Right renal cortex interstitium (tissue), 3 donors: ENCODE measurements at places on chromosomes 5 and 9. TPM values are rescaled to one million over a fixed set of nuclear protein-coding genes. Genes with fewer than 3 reads are reported as not detected.

HMGCR gene
- polyA plus RNA-seq: 95.6 TPM

PCDHGA2 gene
- polyA plus RNA-seq: 6.0 TPM

STKLD1 gene
- 3.4 TPM for polyA plus RNA-seq

NUDT12 gene
- polyA plus RNA-seq: 36.7 TPM

LURAP1L gene
- 23.6 TPM for polyA plus RNA-seq

TRIM14 gene
- 5.2 TPM for polyA plus RNA-seq

GRCh38 chr5:9201011-9201410, 344.9 kb downstream of the SEMA5A start:
- no peak for DNase-seq

GRCh38 chr9:94946256-94946655, 219.8 kb downstream of the AOPEP start:
- no peak for DNase-seq

- no peak for DNase-seq
These were observed 417.9 kb upstream of the ACTBL2 start for GRCh38 chr5:57900381-57900944.

DNA sequence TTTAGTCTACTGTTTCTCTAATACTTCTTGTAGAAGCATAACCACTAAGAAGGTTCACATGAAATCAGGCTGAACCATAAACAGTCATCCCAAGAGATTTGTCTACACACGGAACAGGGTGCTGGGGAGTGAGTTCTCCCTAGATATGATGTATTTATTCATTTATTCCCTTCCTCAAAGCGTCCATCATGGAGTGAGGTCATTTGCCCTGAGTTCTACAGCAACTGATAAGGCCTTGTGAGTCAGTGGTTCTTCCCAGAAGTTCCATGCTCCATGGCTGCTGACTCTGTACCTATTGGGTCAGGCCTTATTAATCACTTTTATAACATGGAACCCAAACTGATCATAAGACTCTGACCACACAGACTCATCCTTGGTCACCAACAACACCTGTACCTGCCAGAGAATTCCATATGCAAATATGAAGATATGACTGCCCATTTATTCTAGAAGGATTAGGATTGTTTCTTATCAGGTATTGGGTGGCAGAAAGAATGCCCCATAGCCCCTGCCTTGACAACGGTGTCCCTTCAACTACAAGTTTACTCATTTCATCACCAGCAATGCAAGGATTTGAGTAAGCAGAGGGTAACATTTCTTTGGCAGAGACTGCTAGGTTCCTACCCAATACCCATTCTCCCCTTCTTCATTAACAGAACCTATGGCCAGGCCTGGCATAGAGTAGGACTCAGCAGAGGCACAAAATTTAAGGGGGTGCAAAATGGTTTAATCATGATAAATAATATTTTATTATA, 118.1 kb downstream of the LHFPL2 start:
- no peak for DNase-seq

GRCh38 chr5:39370555-39371366, 6.5 kb upstream of the C9 start:
- no peak for DNase-seq

DNA sequence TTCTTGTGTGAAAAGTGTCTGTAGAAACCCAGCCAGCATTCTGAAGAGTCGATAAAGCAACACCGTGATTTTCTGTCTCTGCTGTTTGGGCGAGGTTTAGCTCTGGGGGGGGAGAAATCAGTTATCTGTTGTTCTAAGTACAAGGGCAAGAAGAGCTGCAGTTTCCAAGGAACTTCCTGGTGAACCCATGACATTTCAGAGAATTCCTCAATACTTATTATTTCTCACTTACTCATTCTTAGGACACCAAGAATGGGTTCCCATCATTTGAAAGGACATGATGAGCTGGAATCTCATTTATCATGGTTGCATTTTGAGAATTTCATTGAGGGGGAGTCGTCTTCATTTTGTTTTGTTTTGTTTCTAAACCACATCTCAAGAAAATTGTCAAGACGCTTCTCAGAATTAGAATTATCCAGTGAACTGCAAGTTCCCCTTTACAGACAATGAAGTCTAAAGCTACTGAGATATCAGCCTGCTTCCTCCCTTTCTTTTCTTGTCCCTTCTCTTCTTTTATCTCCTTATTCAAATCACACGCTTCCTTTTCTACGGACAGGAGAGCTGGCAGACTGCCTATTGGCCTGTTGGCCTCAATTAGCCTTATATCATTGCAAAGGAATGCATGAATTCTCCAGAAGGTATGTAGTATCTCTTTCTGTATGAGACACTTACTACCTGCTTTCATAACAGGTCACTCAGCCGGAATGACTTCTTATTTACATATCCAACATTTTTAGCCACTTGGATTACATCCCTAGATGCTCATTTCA, 53.7 kb downstream of the ZNF462 start:
- peak; percentile 30 for DNase-seq

DNA sequence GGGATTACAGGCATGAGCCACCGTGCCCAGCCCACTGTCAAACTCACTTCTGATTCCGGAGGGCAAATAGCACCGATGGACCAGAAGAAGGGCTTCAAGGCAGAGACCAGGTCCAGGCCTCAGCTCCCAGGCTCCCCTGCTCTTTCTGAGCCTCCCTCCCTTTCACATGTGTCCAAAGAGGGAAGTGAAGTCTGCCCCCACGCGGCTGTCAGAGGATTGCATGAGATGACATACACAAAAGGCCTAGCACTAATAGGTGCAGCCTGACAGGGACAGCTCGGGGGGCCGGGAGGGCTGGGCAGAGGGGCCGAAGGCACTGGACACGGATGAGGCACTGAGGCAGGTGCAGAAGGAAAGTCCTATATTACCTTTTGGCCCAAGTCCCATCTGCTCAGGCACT, 16.1 kb downstream of the FBP1 start:
- DNase-seq: no peak

DNA sequence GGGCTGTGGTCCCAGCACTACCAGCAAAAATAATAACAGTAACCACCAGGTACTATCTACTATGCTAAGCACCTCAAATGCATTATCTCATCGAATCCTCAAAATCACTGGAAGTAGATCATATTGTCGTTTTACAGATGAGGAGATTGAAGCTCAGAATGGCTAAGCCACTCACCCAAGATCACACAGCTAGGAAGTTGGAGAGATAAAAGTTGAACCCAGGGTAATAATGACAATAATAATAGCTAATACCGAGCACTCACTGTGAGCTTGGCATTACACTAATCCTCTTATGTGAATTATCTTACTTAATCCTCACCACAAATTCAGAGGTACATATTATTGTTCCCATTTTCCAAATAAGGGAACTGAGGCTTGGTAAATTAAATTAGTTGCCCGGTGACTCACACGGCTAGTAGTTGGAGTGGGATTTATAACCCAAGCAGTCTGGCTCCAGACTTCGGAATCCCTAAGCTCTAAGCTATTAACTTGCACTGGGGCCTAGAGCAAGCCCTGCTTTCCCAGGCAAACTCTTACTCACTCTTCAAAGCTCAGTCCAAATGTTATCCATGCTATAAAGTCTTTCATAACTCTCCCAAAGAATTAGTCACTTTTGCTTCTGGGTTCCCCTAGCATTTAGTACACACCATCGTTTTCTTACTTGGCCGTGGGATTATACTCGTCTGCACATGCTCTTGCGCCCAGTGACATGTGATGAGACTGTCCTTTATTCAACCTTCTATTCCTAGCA, 3.8 kb downstream of the ARSI start:
- no peak for DNase-seq
